ENCODE measurements at places on chromosomes 11 and 22. TPM values are rescaled to one million over a fixed set of nuclear protein-coding genes. Genes with fewer than 3 reads are reported as not detected.

Gene MS4A15
- not detected for total RNA-seq

Gene OR6T1
- not detected for total RNA-seq

Gene KDM4D
- total RNA-seq = 0.43 TPM

Gene CRYAB
- 12.7 TPM for total RNA-seq

Gene ISX
- not detected for total RNA-seq

Gene CD6
- total RNA-seq = not detected

Gene OR8D1
- total RNA-seq = not detected

Gene ACAT1
- 101 TPM for total RNA-seq

Gene CCDC81
- 0.85 TPM for total RNA-seq

Gene CRYBA4
- not detected for total RNA-seq

Gene TTC28
- 24.0 TPM for total RNA-seq

Gene RGL4
- total RNA-seq = not detected

Gene TP53I11
- total RNA-seq = 11.5 TPM

Gene TNNI2
- not detected for total RNA-seq

Gene CBL
- total RNA-seq = 4.7 TPM

Gene GAS2L1
- 4.0 TPM for total RNA-seq

Gene MS4A3
- not detected for total RNA-seq

Gene SGSM1
- 0.09 TPM for total RNA-seq

Gene C11orf65
- 0.83 TPM for total RNA-seq

Gene PARVA
- 42.9 TPM for total RNA-seq

Gene HBD
- total RNA-seq = not detected

Gene KIRREL3
- total RNA-seq = 1.5 TPM

Gene CHEK1
- total RNA-seq = 20.5 TPM

Gene CHADL
- total RNA-seq = 1.8 TPM

Gene ARHGEF17
- 25.1 TPM for total RNA-seq

Gene C11orf52
- not detected for total RNA-seq

Gene IFITM1
- total RNA-seq = 49.6 TPM

Gene SLC29A2
- total RNA-seq = 0.14 TPM

Gene EIF1AD
- 29.0 TPM for total RNA-seq

Gene OR2AT4
- total RNA-seq = not detected

Gene OR52K1
- not detected for total RNA-seq

Gene FOLR3
- total RNA-seq = 0.14 TPM

Gene SF3A1
- total RNA-seq = 17.5 TPM

Gene SPDYC
- total RNA-seq = not detected

Gene SLC43A1
- total RNA-seq = 16.8 TPM

Gene BLID
- total RNA-seq = 4.3 TPM

Gene CADM1
- total RNA-seq = 2.1 TPM

Gene VSIG2
- 0.18 TPM for total RNA-seq

Gene EXPH5
- total RNA-seq = 0.09 TPM

Gene CDON
- 16.9 TPM for total RNA-seq

Gene CSF2RB
- not detected for total RNA-seq

Gene SYCE3
- total RNA-seq = 0.37 TPM

Gene C11orf21
- not detected for total RNA-seq

Gene ACRV1
- total RNA-seq = not detected

Gene C11orf86
- total RNA-seq = 0.28 TPM

Gene DDI1
- total RNA-seq = under 0.01 TPM

Gene KRTAP5-10
- not detected for total RNA-seq

Gene RFPL2
- not detected for total RNA-seq

Gene CHRM1
- not detected for total RNA-seq
